Renal cortex interstitium (tissue), 15 donors: ENCODE measurements at places on chromosomes 16 and 17.

DNA sequence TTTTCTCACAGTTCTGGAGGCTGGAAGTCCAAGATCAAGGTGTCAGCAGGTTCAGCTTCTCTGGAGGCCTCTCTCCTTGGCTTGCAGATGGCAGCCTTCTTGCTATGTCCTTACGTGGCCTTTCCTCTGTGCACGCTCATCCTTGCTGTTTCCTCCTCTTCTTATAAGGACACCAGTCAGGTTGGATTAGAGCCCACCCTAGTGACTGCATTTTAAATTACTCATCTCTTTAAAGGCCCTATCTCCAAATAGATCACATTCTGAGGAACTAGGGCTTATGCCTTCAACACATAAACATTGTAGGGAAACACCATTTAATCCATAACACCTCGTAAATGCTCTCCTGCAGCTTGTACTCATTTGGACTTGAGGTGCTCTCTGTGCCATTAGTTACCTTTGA is 36.3 kb downstream of the DHRS7C start:
- DNase-seq: no peak

DNA sequence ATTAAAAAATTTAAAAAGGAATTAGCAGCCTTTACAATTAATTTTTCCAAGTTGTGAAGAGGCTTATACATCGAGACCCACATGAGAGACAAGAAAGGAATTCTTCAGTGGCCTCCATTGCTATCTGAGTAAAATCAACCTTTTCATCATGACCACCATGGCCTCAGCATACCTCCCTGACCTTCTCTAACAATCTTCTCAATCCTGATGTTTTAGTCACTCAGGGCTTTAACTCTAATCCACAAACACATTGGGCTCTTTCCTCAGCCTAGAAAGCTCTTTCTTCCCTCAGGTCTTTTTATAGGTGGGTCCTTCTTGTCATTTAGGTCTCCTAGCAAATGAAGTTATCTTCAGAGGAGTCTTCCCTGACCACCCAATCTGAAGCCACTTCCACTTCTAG is 46.4 kb downstream of the SPOP start:
- DNase-seq: no peak

DNA sequence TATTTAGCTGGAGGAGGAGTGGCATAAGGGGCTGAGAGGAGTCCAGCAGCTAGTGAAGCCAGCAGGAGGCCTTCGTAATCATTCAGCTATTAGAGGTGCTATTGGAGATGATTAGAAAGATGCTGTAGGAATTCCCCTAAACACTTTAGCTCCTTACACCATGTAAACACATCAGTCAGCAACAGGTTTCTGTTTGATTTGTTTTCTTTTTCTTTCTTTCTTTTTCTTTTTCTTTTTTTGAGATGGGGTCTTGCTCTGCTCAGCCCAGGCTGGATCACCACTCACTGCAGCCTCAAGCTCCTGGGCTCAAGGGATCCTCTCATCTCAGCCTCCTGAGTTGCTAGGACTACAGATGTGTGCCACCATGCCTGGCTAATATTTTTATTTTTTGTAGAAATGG is 10.6 kb upstream of the SEPHS2 start:
- DNase-seq: no peak

GRCh38 chr17:2803386-2803785 is 7.1 kb downstream of the RAP1GAP2 start:
- no peak for DNase-seq

DNA sequence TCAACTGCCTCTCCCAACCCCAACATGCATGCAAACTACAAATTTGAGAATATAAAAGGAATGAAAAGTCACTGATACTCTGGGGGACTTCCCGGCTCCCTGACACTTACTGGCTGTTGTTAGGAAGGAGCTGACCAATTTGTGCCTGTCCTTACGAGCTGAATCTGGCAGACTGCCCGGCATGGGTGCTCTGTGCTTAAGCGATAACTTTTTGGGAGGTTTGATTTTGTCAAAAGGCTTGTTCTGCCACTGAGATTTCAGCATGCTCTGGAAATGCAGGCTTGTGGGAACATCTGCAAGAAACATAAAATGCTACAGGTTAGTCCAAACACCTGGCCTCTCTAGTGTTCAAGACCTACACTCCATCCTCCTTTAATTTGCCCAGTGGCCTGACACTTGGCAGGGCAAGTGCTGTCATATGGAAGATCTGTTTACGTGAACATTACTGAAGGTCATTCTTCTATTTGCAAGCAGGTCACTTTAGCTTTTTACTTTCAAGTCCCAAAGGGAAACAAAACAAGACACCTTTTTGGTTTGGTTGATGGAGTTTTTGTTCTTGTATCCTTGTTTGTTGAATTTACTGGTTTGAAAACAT is 40.6 kb downstream of the STH start:
- no peak for DNase-seq

- DNase-seq: no peak
Measured at GRCh38 chr17:48487221-48487620, 43.6 kb downstream of the HOXB1 start.

DNA sequence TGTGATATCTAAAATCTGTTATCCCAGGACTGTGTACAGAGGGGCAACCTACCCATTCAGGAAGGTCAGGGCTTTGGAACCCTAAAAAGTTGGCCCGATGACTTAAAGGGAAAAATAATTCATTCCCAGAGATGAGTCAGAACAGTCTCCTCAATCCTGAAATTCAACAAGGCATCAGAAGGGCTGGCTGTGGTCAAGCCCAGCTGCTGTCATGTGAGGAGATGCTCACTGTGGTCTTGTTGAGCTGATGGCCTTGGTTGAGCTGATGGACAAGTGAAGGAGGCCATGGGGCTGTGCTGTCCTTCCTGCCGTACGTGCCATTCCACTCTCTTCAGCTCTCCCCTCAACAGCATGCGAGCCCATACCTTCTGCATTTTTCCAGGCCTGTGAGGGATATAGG is 20.9 kb upstream of the DRG2 start:
- no peak for DNase-seq

- no peak for DNase-seq
Measured at GRCh38 chr16:53429221-53429943, 4.9 kb upstream of the RBL2 start.

- DNase-seq: peak; percentile 49
Measured at GRCh38 chr16:31427441-31428278, 500 bp downstream of the COX6A2 start.

- no peak for DNase-seq
Measured at GRCh38 chr17:1203967-1204291, 24.1 kb upstream of the ABR start.

DNA sequence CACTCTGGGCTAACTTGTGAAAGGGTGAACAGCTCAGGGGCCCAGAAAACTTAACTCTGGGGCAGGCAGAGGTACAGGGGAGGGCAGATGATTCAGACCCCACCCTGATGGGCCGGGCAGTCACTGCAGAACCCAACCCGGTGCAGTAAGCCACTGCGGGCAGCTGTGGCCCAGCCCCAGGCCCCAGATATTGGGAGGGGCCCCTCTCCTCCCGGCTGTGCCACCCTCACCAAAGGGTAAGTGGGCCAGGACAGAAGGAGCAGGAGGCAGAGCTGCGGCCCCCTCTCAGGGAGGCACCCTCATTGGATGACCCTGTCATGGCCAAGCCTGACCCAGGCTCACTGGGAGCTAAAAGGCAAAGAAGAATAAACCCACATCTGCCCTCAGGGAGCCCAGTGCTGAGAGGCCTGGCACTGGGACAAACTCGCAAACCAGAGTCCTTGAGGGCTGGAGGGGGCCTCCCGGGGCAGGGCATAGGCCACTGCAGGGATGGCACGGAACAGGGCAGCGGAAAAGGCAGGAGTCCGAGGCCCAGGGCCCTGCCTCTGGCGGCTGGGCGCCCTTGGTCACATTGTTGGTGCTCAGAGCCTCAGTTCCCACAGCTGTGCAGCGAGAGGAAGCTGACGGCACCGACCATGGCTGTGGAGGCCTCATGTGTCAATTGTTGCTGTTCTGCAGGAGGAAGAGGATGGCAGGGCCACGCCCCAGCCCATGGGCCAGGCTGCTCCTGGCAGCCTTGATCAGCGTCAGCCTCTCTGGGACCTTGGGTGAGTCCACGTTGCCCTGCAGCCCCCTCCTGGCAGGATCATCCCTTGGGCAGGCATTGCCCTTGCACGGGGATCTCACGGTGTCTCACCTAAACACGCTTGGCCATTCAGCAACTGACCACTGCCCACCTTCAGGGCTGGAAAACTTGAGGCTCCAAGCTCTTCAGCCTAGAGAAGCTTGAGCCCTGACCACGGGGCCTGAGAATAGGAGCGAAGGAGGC is 3.1 kb downstream of the ITGB4 start:
- DNase-seq: no peak

DNA sequence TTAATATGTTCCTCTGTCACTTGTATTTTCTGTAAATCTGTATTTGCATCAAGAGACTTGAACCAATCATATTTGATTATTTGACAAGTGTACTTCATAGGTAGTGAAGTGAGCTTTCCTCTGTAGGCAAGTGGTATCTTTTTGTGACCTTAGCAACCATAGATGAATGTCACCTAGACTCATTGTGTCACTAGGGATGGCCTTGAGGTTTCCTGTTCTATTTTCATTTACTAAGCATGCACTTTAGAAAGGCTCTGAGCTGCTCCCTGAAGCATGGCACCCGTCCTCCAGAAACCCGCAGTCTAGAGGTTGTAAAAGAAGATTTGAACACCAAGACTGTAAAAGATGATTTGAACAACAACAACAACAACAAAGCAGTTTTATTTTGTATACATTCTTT is 151.7 kb downstream of the PRKCB start:
- no peak for DNase-seq

DNA sequence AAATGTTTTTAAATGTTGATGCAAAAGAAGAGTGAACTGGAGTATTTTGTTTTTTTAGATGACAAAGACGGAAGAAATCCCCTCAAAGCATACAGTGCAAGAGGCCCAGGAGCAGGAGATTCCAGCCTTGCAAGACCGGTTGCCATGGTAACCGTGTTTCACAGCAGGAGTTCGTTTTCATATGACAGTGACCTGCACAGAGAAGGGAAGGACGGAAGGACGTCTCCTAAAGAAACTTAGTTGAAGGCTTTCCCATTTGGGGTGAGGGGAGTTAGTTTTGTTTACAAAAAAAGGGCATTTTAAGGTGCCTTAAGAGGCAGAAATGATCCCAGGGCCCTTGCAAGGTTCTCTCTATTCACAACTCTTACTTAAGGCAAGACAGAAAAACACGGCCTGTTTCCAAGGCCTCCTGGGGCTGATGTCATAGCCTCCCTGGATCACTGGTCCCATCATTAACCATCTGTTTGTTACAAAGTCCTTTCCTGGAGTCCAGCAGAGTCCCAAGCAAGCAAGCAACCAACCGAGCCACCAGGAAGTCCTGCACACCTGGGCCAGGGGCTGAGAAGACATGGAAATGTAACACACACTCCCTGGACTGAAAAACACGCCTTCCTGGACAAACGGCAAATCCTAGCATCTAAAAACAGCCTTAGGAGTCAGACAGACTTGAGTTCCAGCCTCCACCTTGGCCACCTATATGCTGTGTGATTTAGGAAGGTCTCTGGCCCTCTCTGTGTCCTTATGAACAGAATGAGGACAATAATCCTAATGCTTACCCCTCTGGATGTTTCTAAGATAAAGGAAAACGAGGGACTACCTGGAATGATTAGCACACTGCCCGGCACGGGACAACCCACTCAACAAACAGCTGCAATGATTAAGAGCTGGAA is 30.3 kb upstream of the RPH3AL start:
- peak; percentile 74 for DNase-seq

DNA sequence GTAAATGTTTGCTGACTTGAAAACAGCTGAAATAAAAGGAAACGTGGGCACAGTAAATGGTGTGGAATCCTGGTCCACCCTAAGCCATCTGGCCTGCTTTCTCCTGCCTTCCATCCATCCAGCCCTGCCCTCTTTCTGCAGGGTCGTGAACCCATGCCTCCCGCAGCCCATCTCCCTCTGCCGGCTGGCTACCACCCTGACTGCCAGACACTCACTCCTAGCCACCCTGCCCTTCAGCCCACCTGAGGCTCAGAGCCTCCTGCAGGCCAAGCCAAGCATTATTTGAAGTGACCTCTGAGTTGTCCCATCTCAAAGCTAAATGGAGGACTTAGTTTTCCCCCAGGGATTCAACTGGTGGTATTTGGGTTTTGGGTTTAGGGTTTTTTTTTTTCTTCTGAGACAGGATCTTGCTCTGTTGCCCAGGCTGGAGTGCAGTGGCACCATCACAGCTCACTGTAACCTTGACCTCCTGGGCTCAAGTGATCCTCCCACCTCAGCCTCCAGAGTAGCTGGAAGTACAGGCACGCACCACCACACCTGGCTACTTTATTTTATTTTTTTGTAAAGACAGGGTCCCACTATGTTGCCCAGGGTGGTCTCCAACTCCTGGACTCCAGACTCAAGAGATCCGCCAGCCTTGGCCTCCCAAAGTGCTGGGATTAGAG is 8.4 kb downstream of the ZDHHC1 start:
- no peak for DNase-seq

- no peak for DNase-seq
Measured at GRCh38 chr16:1620391-1620790, 8.2 kb downstream of the CRAMP1 start.

- no peak for DNase-seq
Measured at GRCh38 chr17:40588552-40588951, 23.3 kb upstream of the CCR7 start.

DNA sequence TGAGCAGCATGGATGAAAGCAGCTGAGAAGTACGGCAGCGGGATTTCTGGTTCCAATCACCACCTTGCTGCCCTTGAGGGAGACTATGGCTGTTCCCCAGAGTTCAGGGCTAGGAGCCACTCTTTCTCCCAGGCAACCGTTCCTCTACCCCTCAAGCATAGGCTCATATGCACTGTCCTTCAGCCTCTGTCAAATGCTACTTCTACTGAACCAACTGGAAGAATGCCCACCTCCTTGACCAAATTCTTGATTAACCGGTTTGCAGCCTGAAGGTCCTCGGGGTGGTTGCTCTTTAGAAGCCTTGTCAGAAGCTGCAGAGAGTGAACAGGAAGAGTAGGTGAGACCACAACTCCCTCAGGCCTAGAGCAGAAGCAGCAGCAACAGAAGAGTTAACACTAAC is 23.8 kb downstream of the GGA2 start:
- no peak for DNase-seq

GRCh38 chr16:30659507-30660423 is 1.5 kb downstream of the FBRS start:
- peak; percentile 28 for DNase-seq

GRCh38 chr17:65097110-65097509 is 40.1 kb upstream of the RGS9 start:
- no peak for DNase-seq

DNA sequence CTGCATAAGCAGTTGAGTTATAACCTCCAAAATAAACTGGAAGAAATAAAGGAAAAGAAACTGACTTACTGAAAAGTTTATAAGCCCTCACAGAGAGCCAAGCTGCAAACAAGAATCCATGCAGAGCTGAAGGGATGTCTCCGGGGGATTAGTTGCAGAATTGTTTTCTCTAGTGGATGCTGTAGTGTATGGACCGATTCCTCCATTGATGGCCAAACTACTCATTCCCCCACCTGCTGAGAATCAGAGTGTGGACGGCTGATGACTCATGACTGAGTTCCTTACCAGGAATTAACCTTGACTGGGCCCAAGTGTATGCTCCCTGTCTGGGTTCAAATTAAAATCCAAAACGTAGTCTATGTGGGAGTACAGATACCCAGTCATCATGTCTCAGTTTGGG is 93.9 kb upstream of the CDH8 start:
- no peak for DNase-seq
